ENCODE measurements at places on chromosomes 3 and 15. TPM values are rescaled to one million over a fixed set of nuclear protein-coding genes. Genes with fewer than 3 reads are reported as not detected.

The HDDC3 gene
- total RNA-seq: 7.9 TPM

GRCh38 chr15:77537006-77537405 is 95.7 kb downstream of the LINGO1 start:
- no peak for DNase-seq

GRCh38 chr3:55622116-55622515 is 135.0 kb upstream of the WNT5A start:
- no peak for DNase-seq

GRCh38 chr15:29050870-29051269 is 165.1 kb downstream of the APBA2 start:
- peak; percentile 58 for DNase-seq

GRCh38 chr15:75232826-75233503 is 25.2 kb upstream of the GOLGA6C start:
- no peak for DNase-seq
